ENCODE measurements at places on chromosomes 2 and 18. TPM values are rescaled to one million over a fixed set of nuclear protein-coding genes. Genes with fewer than 3 reads are reported as not detected.

Gene B3GNT7
- 4.0 TPM for total RNA-seq

DNA sequence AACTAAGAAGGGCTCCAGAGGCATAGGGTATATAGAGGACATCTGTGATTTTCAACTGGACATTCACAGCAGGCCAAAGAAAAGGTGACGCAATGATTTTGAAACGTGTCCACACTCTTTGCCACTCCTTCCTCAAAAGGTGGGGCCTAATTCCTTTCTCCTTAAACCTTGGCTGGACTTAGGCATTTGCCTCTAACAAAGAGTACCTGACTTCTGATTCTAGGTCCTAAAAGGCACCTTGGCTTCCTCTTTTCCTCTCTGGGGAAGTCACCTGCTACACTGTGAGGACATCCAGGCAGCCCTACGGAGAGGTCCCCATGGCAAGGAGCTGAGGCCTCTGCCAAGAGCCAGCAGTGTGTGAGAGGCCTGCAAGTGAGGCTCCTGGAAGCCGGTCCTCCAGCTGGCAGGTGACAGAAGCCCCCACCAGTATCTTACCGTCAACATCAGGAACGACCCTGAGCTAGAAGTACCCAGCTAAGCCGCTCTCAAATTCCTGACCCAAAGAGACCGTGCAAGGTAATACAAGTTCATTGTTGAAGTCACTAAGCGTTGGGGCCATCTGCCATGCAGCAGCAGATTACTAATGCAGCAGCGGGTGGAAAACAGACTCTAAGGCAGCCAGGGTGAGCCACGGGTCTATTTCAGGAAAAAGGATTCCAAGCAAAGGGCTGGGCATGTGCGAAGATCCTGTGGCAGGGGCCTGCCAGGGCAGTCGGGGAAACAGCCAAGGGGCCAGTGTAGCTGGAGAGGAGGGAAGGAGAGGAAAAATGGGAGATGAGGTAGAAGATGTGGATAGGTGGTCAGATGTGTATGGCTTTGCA, 7.4 kb upstream of the HES6 start:
- no peak for DNase-seq

- DNase-seq, result peak; percentile 47
These were observed 145.4 kb upstream of the RIOK3 start for GRCh38 chr18:23307567-23308295.

DNA sequence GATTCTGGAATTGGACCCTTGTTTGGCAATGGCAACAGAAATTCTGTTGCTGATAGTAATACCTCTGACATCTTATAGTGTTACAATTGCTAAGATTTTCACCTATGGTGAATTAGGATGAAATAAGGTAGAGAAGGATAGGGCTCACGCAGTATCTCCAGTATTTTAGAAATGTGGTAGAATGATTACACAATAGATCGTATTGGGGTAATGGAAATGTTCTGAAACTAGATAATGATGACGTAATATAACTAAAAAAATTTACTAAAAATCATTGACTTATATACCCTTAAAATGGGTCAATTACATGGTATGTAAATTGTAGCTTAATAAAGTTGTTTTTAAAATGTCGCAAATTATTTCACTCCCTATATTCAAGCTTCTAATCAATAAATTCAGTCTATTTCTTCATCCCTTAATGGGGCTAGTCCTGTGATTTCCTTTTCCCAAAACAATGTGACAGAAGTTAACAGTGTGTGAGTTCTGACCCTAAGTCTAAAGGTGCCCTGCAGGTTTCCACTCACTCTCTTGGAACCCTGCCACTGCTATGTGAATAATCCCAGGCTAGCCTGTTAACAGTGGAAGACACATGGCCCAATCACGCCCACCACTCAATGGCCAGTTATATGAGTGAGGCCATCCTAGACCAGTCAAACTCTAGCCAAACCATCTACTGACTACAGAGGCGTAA, 31.2 kb downstream of the USP37 start:
- DNase-seq, result peak; percentile 48

DNA sequence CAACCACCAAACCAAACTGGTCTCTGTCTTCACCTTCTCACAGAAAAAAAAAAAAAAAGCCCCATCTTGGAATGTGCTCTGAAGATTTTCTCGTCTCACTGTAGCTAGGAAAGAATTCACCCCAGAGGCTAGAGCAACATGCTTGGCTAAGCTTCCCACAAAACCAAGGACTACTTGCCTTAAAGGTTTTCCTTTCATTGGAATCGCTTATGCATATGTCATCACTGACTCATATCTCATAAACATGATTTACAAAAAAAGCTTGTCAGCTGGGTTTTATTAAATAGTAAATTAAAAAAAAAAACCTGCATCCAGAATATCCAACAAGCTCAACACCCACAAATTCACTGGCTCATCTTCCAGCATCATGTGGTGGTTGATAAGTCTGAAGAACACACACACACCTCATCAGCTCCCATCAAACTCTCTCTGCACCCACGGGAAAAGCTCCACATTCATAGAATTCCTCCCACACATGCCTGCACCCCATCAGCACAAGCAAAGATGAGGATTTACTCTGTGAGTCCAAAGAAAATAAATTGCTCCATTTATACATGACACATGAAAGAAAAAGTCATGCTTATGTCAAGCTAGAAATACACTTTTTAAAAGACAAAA, 182.0 kb upstream of the TRIB2 start:
- peak; percentile 98 for DNase-seq

GRCh38 chr18:4271952-4272351, 183.2 kb downstream of the DLGAP1 start:
- DNase-seq, result no peak

- no peak for DNase-seq
These were observed 1139.5 kb downstream of the BCL11A start for GRCh38 chr2:59413751-59414570.

DNA sequence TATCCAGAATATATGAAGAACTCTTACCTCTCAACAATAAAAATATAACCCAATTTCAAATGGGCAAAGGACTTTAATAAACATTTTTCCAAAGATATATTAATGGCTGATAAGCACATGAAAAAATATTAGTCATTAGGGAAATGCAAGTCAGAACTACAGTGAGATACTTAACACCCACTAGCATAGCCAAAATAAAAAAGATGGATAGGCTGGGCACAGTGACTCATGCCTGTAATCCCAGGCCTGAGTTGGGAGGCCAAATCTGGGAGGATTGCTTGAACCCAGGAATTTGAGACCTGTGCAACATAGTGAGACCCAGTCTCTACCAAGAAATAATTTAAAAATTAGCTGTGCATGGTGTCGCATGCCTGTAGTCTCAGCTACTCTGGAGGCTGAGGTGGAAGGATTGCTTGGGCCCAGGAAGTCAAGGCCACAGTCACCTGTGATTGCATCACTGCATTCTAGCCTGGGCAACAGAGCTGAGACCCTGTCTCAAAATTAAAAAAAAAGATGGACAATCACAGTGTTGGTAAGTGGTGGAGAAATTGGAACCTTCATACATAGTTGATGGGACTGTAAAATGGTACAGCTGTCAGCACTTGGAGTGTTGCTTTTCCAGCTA, 25.1 kb downstream of the MARCHF7 start:
- DNase-seq, result no peak

Data from renal cortical epithelial cell (primary cell).